ENCODE measurements at places on chromosomes 1 and 21. TPM values are rescaled to one million over a fixed set of nuclear protein-coding genes. Genes with fewer than 3 reads are reported as not detected.

- no peak for DNase-seq
Observed at GRCh38 chr1:92340154-92340553, 41.3 kb downstream of the RPAP2 start.

GPR3 gene
- total RNA-seq: 0.21 TPM

DNA sequence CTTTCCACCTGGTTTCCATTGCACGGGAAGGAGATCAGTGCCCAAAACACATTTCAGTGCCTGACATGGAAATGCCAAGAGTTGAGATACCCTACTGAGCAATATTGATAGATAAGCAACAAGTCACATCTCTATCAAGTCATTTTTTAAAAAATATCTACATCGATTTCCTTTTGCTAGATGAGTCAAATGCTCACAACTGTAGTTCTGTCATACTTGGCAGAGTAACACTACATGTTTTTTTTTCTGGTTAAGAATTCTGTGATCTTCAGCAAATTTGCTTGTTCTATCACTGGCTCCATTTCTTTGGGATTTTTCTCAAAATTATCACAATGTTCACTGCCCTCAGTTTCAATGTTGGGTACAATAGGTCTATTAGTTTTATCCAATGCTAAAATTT lies 145.4 kb downstream of the ZC3H11B start:
- DNase-seq: no peak

DNA sequence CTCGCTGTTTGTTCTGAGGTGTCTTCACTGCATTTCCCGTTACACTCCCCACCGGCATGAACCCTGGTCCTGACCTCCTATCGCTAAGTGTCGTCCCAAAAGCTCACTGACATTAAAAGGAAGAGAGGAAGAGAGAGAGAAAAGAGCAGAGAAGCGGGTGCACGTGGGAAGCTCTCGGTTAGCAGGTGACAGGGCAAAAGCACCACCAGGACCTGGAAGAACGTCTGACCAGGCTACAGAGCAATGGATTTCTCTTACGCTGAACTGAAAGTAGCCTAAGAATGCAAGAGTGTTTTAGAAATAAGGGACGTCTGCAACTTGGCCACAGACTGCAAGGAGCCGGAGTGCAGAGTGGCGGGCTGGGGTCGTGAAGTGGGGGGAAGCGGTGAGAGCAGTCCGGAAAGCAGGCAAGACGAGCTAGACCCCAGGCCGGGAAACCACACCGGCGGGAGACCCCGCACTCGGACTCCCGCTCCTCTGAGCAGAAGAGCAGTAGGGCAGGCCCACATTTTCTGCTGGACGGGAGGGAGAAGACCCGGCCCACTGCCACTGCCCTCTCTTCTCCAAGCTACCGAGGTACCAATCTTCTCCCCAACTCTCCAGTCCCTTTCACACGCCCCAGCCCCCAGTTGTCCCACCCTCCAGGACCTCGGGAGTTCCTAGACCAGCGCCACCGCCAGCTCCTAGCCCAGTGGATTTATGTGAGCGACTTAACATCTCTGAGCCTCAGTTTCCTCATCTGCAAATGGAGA lies 8.3 kb upstream of the MPZL1 start:
- peak; percentile 42 for DNase-seq

DNA sequence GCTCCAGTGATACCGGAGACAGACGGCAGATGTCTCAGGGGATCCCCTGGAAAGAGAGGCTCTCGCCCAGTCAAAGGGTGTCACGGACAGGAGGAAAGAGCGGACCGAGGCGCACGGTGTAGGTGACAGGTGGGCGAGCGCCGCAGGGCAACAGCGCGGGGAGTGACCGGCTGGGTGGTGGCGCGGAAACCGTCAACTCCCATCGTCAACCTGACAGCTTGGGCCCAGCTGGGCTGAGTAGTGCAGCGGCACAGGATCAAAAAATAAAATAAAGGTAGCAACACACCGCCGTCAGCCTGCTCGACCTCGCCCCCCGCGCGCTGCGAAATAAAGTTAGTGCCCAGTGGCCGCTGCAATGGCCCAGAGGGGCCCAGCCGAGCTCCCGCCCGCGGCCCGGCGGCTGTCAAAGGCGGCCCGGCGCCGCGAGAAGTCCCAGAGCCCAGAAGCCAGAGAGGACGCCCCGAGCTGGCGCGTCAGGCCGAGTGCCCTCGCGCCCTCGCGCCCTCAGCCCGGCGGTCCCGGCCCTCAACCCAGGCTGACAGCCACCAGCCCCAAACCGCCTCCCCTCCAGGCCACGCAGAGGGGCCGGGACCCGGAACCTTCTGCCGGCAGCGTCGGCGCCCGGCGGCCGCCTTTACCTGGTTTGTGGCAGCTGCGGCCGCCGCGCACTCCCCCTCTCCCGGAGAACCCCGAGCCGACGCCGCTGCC lies at the start of gene LYST:
Gene LYST (minus strand): TSS at position 702 of the 708 bp plus-strand sequence. CDS start 36,489 bp downstream, outside the sequence.
- DNase-seq: peak; percentile 53

DNA sequence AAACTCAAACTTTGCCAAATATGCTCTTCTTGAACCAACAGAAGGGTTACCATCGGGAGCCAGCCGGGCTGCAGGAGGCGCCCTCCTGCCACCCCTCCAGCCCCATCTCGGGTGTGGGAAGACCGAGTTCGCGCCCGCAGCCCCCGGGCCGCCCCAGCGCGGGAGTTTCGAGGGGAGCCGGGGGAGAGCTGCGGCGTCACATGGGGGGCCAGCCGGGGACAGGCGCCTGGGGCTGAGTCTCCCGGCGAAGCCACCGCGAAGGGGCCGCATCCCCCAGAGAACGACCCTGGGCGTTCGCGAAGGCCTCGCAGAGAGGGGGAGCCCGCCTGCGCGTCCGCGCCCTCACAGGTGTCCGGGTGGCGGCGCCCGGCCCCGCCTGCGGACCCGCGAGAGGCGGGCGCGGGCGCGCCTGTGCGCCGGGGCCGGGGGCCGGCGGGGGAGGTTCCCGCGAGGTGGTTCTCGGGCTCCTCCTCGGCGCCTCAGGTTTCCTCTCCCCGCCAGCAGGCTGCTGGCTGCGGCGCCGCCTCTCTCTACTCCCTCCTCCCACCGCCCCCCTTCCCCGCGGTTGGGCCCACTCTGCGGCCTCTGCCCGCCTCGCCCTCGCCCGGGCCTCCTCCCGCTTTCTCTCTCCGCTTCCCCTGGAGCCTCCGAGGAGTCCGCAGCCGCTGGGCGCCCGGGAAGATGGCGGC lies at the start of gene RAVER2:
Gene RAVER2 (plus strand): TSS at position 584 of the 689 bp plus-strand sequence. CDS start 98 bp downstream, at position 682.
- DNase-seq: peak; percentile 82

CEP350 gene
- 22.0 TPM for total RNA-seq

INAVA gene
- total RNA-seq: 19.8 TPM

SAMD11 gene
- total RNA-seq: 1.4 TPM

- DNase-seq: no peak
Observed at GRCh38 chr1:89603651-89604413, 29.1 kb upstream of the LRRC8C start.

AJAP1 gene
- total RNA-seq: 0.40 TPM

- no peak for DNase-seq
Observed at GRCh38 chr1:51327386-51327785, 3.0 kb downstream of the TTC39A start.

GRCh38 chr1:247849616-247850015 lies 7.4 kb upstream of the TRIM58 start:
- no peak for DNase-seq

DNA sequence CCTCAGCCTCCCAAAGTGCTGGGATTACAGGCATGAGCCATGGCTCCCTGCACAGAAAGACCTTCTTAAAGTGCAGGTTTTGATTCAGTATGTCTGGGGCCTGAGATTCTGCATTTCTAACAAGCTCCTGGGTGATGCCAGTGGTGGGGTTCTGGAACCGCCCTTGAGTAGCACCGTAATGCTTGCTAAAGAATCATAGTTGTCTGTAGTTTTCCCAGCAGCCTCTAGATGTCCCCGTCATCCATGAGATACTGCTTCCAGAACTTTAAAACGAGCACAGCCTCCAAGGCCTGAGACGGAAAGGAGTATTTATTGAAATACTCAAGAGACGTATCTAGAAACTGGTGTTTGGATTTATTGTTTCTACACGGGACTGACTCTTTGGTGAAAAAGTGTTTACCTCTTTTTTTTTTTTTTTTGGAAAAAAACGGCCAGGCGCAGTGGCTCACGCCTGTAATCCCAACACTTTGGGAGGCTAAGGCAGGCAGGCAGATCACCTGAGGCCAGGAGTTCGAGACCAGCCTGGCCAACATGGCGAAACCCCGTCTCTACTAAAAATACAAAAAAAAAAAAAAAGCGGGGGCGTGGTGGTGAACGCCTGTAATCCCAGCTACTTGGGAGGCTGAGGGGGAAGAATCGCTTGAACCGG lies 2.6 kb upstream of the TOR3A start:
- DNase-seq: no peak

ATP5PO gene
- total RNA-seq: 82.4 TPM

NGF gene
- 0.72 TPM for total RNA-seq

MRPL39 gene
- total RNA-seq: 9.7 TPM

GRCh38 chr1:154386643-154387352 lies 18.3 kb upstream of the IL6R start:
- no peak for DNase-seq

TAL1 gene
- total RNA-seq: 0.32 TPM

LRRC7 gene
- total RNA-seq: 1.3 TPM

GRCh38 chr1:15158506-15159165 lies 5.1 kb downstream of the TMEM51 start:
- no peak for DNase-seq

DNA sequence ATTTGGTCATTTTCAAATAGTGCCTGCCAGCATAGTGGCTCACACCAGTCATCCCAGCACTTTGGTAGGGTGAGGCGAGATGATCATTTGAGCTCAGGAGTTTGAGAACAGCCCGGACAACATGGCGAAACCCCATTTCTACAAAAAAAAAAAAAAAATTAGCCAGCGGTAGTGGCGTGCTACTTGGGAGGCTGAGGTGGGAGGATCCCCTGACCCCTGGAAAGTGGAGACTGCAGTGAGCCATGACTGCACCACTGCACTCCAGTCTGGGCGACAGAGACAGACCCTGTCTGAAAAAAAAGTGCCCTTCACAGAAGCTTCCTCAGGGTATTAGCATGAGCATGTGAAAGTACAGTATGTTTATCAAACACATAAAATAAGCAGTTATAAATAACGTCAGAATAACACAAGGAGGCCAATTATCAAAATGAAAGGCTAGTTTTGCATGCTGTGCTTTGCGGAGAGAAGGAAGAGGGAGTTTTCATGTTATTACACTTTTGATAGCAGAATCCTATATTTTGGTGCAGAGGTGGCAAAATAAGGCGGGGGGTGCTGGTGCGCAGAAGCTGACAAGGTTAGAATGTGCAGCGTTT lies 781 bp upstream of the METTL13 start:
- DNase-seq: no peak

KIRREL1 gene
- total RNA-seq: 9.9 TPM

DNA sequence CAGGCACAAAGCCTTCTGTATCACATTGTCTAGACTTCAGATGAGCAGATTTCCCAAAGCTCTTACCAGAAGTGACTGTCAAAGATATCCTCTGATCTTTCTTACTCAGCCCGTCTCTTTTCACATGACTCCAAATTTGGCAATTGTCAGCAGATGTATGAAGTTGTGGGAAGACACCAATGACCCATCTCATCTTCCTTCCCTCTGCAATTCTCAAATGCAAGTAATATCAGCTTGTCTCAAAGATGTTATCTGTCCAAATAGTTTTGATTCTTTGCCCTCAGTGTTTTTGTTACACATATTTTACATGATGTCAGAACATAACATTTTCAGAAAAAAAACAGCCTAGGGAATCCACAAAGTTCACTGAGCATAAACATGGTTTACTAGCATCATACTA lies 45.1 kb upstream of the RGS2 start:
- DNase-seq: no peak

AQP10 gene
- not detected for total RNA-seq

ATXN7L2 gene
- 1.1 TPM for total RNA-seq

- no peak for DNase-seq
Observed at GRCh38 chr1:3776231-3776961, 3.8 kb downstream of the SMIM1 start.

FCAMR gene
- total RNA-seq: not detected

- DNase-seq: no peak
Observed at GRCh38 chr1:57252597-57253294, 171.1 kb downstream of the DAB1 start.

DNA sequence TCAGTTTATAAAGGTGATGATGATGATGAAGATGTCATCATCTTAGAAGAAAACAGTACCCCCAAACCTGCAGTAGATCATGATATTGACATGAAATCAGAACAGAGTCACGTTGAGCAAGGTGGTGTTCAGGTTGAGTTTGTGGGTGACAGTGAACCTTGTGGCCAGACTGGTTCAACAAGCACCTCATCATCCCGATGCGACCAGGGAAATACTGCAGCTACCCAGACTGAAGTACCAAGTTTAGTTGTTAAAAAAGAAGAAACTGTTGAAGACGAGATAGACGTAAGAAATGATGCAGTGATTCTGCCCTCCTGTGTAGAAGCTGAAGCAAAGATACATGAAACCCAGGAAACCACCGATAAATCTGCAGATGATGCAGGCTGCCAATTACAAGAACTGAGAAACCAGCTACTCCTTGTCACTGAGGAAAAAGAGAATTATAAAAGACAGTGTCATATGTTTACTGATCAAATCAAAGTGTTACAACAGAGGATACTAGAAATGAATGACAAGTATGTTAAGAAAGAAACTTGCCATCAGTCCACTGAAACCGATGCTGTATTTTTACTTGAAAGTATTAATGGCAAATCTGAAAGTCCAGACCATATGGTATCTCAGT lies 16.0 kb upstream of the CHAF1B start:
- DNase-seq: no peak

DNA sequence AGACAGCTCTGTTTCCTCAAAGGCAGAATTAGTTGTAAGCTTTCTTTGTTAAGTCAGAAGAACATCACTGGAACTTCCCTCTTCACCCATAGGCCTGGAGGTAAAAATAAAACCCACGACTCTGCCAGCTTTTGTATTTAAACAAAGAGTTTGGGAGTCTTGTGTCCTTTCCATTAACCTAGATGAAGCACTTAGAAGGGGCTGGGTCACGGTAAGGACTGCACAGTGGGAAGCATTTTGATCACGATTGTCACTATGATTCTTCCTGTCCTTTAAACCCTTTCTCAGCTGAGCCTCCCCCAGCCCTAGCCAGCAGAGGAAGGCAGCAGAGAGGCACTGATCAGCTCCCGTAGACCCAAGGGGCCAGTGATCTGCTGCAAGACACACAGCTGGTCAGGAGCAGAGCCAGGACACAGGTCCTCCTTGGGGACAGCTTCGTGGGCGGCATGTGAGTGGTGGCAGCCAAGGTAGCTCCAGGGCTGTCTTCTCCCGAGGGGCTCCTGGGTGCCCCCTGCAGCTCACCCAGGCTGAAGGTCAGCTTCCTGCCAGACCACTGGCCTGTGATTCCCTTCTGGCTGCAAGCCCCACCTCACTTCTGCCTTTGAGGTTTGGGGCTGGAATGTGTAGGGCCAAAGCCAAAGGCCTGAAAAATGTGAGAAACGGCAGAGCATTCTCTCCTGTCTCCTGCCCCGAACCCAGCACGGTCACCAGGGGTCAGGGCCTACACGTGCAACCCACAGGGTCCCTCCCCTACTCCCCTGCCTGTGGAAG lies 4.0 kb upstream of the LAPTM5 start:
- DNase-seq: no peak

DNA sequence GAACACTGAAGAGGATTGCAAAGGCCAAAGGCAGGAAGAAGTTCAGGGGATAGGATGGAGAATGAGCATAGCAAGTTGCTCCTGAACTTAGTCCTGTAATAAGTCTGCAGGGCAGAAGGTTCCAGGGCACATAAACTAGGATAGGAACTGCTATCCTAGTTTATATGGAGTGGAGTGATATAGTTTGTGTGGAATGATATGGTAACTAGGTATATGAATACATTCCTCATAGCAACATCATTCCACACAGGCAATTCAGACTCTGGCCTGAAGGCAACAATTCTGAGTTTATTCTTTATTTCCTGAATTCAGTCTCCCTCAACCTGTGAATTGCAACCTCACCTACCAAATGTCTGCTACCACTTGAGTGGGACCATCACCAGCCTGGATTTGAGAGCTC lies 154.9 kb upstream of the GREM2 start:
- DNase-seq: no peak

Measured in pancreas (tissue), 10 donors.